ENCODE measurements at places on chromosomes 4 and X. TPM values are rescaled to one million over a fixed set of nuclear protein-coding genes. Genes with fewer than 3 reads are reported as not detected.

GRCh38 chrX:106955004-106955772, 35.0 kb downstream of the CLDN2 start:
- DNase-seq, result no peak

- DNase-seq, result no peak
Measured at GRCh38 chr4:173936861-173937260, 346.6 kb downstream of the FBXO8 start.

Gene LSM6
- total RNA-seq, result 56.3 TPM

DNA sequence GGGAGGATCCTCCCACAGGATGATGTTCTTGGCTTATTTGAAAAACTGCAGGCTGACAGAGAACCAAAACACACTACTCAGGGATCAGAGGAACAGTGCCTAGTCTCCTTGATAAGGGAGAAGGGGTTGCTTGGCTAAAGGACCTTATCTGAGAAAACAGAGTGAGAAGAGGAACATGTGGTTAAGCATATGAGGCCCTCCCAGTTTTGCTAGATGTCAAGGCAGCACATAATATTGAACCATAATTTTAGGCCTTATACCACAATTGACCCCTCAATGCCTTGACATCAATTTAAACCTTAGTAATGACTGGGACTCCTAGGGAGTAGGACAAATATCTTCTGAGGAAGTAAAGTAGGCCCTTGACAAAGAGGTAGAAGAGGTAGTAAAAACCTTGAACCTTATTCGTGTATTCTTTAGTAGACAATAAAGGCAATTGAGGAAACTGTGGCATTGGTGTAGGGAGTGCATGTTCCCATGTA, 79.3 kb downstream of the TEX13C start:
- DNase-seq, result no peak

DNA sequence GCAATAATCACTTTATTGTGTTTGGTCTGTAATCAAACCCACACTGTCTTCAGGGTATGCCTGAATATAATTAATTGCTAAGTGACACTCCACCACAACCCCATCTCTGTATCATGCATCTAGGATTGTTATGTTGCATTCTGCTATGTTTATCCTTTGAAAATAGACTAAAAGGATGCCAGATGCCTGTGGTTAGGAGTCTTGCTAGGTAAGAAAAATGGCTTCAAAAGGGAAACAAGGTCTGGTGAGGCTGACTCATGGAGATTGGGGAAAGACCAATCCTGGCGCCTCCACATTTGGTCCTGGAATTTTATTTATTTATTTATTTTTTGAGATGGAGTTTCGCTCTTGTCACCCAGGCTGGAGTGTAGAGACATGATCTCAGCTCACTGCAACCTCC, 360.5 kb upstream of the SLC7A11 start:
- no peak for DNase-seq

Gene DGKK
- 0.10 TPM for total RNA-seq

DNA sequence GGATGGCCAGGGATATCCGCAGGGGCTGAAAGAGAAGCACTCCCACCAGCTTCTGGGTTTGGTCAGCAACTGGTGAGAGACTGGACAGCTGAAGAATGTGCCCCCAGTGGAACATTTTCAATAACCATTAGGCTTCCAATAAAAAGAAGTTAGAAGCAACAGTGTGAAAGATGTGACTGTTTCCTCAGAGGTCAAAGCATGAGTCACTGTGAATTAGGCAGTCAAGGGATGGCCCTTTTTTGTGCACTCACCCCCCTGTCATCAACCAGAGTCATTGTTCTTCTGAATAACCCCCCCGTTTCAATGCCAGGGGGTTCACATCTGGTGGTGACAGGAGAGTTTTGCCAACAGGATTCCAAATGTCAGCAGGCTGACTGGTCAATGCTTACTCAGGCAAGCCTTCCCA, 74.6 kb upstream of the SH3RF1 start:
- DNase-seq, result no peak

- no peak for DNase-seq
Measured at GRCh38 chr4:107858158-107858742, 33.5 kb downstream of the SGMS2 start.

GRCh38 chr4:58313444-58313843, 1203.3 kb upstream of the IGFBP7 start:
- no peak for DNase-seq

Gene CLDN22
- 0.31 TPM for total RNA-seq

Gene RAB9B
- 36.2 TPM for total RNA-seq

DNA sequence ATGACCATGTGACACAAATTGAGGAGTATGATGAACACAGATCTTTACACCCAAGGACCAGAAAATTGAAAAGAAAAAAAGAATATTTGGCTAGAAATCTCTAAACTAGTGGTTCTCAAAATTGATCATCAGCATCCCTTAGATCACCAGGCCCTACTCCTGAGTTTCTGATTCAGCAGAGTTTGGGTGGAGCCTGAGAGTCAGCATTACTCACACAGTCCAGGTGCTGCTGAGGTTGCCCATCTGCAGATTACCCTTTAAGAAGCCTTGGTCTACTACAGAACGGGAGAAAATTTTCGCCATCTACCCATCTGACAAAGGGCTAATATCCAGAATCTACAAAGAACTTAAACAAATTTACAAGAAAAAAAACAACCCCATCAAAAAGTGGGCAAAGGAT, 182.8 kb downstream of the MOSPD2 start:
- DNase-seq, result no peak

GRCh38 chr4:55475394-55476243, 71.1 kb downstream of the CLOCK start:
- no peak for DNase-seq

Gene RASGEF1B
- total RNA-seq, result 17.2 TPM

DNA sequence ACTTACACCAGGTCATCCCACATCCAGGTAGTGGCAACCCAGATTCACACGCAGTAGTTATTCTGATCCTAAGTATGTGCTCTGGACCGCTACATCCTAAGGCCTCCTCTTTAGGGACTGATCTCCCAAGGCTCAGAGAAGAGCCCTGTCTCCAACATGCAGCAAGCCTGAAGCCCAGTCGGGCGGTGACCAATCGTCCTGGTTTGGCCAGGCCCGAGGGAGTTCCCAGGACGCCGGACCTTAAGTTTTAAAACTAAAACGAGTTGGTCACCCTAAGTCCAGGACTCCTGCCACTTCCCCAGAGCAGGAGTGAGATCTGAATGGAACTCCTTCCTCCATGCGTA, 385 bp downstream of the LYAR start:
- no peak for DNase-seq

Gene VAMP7
- total RNA-seq, result 31.3 TPM

DNA sequence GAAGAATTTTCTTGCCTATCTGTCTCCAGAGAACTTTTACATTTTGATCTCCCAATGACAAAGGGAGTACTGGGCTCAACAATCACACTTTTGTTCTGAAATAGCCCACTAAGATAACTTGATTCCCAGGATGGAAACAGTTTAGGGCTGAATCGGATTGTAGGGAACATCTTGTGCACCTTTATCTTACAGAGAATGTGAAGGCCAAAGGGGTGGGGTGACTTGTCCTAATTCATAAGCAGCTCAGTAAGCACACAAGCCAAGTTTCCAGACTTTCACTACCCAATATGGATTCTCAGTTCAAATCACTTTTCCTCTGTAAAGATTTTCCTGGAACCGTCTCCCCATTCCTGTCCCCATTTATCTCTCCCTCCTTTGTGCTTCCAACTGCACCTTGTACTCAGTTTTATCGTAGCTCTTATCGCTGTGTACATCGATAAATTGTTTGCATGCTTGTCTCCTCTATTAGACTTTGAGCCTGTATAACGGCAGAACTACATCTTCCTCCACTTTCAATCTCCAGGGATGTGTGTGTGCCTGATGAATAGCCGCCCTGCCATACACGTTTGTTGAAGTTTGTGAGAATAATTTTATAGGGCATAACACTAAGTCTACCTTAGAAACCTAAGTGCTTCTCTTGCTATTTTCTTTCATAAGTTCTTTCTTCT, 77.4 kb downstream of the MBNL3 start:
- no peak for DNase-seq

DNA sequence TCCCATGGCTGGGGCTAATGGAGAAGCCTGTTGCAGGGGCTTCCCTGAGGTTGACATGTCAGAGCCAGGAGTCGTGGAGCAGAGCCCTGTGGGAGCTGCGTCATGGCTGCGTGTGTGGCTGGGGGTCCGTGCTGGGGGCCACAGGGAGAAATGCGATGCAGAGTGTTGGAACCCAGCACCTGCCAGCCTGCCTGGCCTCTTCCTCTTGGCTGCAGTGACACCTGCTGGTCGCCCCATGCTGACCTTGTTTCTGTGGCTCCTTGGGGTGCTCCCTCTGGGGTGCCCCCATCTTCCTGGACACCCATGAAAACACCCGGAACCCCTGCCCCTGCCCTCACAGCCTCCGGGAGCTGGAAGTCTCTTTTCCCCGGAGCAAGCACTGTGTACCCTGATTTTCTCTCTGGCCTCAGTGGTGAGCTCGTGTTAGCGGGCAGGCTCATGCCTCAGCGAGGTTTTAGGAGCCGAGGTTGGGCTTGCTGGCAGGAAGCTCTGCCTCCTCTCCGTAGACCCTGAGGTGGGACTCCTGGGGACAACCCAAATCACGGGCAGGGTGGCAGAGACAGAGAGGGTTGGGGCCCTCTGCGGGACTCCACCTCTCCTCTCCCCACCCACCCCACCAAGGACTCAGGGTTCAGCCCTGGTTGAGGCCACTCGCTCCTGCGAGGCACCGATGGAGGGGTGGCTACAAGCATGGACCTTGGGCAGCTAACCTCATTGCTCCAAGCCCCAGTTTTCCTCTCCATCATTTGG, 103.7 kb downstream of the SORCS2 start:
- no peak for DNase-seq

DNA sequence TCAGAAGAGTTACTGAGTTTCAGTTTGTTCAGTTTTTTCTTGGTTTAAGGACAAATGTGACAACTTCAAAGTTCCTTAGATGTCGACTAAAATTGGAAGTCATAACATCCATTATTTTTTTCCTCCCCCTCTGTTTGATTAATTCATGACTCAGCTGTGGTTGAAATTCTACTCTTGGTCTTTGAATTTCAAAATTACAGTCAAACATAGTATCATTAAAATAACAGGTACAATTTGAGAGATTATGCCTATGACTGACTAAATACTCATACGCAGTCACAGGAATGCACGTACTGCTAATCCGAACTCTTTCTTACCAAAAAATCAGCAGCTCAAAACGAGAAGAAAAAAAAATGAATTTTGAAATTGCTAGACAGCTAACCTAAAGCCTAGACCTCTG, 1434.8 kb downstream of the RAPGEF2 start:
- no peak for DNase-seq

DNA sequence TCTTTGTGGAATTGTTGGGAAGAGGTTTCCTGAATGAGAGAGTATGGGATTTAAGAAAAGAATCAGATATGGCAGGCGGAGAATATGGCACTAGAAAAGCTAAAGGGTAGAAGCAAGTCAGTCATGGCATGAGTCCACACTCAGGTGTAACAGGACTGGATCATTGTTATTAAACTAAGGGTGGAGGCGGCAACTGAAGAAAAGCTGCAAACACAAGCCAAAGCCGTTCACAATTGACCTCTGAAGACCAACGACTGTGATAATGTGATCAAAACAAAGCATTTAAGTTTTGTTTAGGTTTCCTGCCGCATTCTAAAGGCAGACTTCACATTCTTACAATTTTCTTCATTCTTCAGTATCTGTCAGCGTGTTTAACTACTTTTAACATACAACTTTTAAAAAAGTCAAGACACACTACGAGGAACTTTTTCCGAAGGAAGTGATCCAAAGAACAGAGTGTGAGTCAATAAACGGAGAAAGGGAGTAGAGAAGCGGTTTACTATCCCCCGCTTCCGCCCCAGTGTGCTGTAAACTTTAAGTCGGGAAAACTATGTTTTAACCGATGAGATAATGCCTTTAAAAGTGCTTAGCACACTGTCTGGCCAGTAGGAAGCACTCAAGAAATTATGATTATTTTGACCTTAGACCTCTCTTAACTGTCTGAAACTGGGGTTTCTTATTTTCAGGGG, 909 bp upstream of the SLAIN2 start:
- peak; percentile 69 for DNase-seq

Gene ASB12
- total RNA-seq, result 5.7 TPM

- DNase-seq, result peak; percentile 58
Measured at GRCh38 chr4:176191974-176192373, 3.4 kb downstream of the SPATA4 start.

- DNase-seq, result no peak
Measured at GRCh38 chr4:21898101-21898500, 50.5 kb downstream of the KCNIP4 start.

Gene RHOXF2
- not detected for total RNA-seq

Gene AFF2
- total RNA-seq, result 3.1 TPM

Measured in tongue (tissue), 3 donors.